Activated CD8-positive, alpha-beta T cell treated with anti-CD3 and anti-CD28 coated beads for 36 hours (primary cell): ENCODE measurements at places on chromosomes 2 and 18. TPM values are rescaled to one million over a fixed set of nuclear protein-coding genes. Genes with fewer than 3 reads are reported as not detected.

DNA sequence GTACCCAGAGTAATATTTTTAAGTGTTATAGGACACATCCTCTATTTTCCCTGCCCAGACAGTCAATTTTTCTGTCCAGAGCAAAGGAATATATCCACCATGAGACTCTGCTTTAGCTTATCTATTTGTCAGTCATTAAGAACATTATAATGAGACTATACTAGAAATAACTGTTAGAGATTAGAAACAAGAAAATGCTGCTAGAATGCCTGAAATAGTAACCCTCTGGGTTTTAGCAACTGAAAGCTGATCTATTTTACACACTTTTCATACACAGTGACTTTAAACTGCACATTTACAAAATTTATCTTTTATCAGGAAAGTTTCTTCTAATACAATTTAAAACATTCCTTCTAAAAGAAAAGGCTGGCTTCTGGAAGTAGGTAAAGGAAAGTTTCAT is 39.6 kb downstream of the MBD2 start:
- no peaks in the 10 kb centered on the region for H3K27me3 ChIP-seq
- H3K36me3 ChIP-seq = peaks cover 17% of the 10 kb centered on the region
- no peak overlapping the region for H3K4me3 ChIP-seq
- no peak for DNase-seq

GRCh38 chr2:160199683-160200389 is at the start of gene ITGB6:
TSS of gene ITGB6 (minus strand) at chr2:160200272. CDS start at chr2:160200063, 209 bp downstream.
- H3K4me3 ChIP-seq = no peak within 1 kb of the TSS
- no peak for DNase-seq
- no peaks in the 10 kb centered on the region for H3K36me3 ChIP-seq
- peaks cover 2% of the 10 kb centered on the region for H3K27me3 ChIP-seq
- H3K27ac ChIP-seq = no peak within 1 kb of the TSS

- peaks cover 9% of the 10 kb centered on the region for H3K4me1 ChIP-seq
- H3K4me3 ChIP-seq = no peak overlapping the region
- no peaks in the 10 kb centered on the region for H3K27me3 ChIP-seq
- DNase-seq = peak; percentile 41
- no peak overlapping the region for H3K27ac ChIP-seq
- peaks cover 7% of the 10 kb centered on the region for H3K36me3 ChIP-seq
These were observed 77.7 kb downstream of the MEMO1 start for GRCh38 chr2:31933066-31933465.

DNA sequence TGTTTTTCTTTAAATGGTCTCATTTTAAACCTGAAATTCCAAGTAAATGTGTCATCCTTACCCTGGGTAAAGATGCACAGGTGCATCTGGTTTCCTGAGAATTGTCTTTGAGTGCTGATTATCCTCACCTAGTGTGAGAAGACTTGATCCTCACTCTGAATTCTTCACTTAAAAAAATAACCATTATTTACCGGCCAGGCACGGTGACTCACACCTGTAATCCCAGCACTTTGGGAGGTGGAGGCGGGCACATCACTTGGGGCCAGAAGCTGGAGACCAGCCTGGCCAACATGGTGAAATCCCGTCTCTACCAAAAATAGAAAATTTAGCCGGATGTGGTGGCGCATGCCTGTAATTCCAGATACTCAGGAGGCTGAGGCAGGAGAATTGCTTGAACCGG is 9.9 kb upstream of the WNT6 start:
- H3K36me3 ChIP-seq = no peaks in the 10 kb centered on the region
- H3K4me1 ChIP-seq = no peaks in the 10 kb centered on the region
- no peak overlapping the region for H3K27ac ChIP-seq
- H3K4me3 ChIP-seq = no peak overlapping the region
- H3K27me3 ChIP-seq = peaks cover 31% of the 10 kb centered on the region
- no peak for DNase-seq

Gene SOX11
- total RNA-seq = not detected

Gene PLEKHH2
- 0.56 TPM for total RNA-seq
